NB4 (cell line): ENCODE measurements at places on chromosomes 16 and 17.

- DNase-seq, result no peak
Observed at GRCh38 chr17:29388937-29389336, 1.2 kb upstream of the TAOK1 start.

- peak; percentile 83 for DNase-seq
Observed at GRCh38 chr16:25009822-25010221, 5.3 kb downstream of the ARHGAP17 start.

DNA sequence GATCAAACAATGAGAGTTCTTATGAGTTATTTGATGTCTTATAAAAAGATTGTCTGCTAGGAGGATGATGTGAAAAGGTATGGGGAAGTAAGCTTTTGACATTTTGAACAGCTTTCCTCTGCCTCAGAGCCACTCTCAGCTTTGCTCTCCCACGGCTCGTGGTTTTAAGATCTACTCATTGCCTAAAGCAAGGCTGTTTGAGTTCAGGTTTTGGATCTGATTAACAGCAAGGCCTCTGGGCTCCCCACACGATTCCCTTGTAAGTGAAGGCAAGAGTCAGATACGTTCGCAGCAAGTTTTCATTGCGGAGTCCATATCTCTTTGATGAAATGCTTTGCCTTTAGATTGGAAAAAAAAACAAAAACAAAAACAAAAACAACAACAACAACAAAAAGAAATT, 515.0 kb upstream of the SALL1 start:
- DNase-seq, result no peak

- DNase-seq, result no peak
Observed at GRCh38 chr17:4555873-4556759, 932 bp upstream of the MYBBP1A start.

GRCh38 chr16:26382586-26382985, 684.1 kb upstream of the C16orf82 start:
- no peak for DNase-seq

DNA sequence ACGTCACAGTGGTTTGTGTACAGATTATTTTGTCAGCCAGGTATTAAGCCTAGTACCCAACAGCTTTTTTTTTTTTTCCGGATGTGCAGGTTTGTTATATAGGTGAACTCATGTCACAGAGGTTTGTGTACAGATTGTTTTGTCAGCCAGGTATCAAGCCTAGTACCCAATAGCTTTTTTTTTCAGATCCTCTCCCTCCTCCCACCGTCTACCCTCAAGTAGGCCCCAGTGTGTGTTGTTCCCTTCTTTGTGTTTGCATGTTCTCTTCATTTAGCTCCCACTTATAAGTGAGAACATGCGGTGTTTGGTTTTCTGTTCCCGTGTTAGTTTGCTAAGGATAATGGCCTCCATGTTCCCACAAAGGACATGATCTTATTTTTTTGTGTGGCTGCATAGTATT, 19.9 kb downstream of the RPTOR start:
- no peak for DNase-seq

DNA sequence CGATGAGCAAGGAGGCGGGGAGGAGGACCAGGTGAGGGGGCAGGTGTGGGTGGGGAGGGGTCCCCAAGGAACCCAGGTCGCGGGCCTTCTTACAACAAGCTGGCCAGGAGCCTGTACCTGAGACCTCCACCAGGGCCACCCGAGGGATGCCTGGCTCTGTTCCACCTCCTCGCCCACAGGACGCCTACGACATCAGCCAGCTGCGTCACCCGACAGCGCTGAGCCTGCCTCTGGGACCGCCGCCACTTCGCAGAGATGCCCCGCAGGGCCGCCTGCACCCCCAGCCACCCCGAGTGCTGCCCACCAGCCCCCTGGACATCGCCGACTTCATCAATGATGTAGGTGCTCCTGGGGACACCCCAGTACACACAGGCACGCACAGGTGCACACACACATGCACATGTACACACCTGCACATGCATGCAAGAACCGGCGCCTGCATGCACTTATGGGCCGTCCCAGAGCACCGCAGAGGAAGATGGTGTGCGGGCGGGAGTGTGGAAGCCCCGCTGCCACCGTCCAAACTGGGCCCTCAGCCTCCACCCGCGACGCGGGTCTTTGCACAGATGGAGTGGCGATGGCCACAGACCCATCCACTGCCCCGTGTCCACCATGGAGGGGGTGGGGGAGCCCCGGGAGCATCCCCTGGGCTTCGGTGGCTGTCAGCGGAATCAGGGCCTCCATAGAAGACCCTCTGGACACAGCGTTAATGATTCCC, 6.6 kb downstream of the SLC22A31 start:
- DNase-seq, result peak; percentile 27

DNA sequence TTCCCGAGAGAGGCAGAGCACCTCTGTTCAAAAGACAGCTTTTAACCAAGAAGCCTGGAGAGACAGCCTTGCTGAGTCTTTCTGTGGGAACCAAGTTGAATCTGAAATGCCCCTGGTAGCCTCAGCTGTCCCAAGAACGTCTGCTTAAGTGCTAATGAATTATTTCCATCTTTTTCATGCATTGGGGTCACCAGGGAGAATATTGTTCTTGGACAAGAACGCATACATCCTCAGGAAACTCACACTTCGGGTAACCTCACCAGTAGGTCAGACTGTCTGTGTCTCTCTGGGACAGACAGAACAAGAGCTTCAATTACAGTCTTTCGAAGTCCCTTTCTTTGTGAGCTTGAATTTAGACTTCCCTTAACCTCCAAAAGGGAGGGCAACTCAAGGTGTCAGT, 134.6 kb upstream of the ADAMTS18 start:
- DNase-seq, result no peak
